A549 treated with AZD2906 at 1 μM for 4 hours (cell line): ENCODE measurements at places on chromosomes 5 and 9. TPM values are rescaled to one million over a fixed set of nuclear protein-coding genes. Genes with fewer than 3 reads are reported as not detected.

The C9orf153 gene
- total RNA-seq: 0.05 to 0.39 TPM (median 0.20 TPM) in 4 of 5 replicates, not detected in the other

The INSL4 gene
- total RNA-seq: 14.4 to 17.2 TPM (median 16.2 TPM) in 5 replicates

The CATSPER3 gene
- total RNA-seq: 0.15 to 0.49 TPM (median 0.39 TPM) in 5 replicates

The ASS1 gene
- 19.0 to 23.4 TPM (median 21.5 TPM) in 5 replicates for total RNA-seq

The CFAP77 gene
- 0.05 to 0.33 TPM (median 0.15 TPM) in 5 replicates for total RNA-seq

The C9orf152 gene
- total RNA-seq: 0.17 to 0.33 TPM (median 0.19 TPM) in 5 replicates

The C5orf52 gene
- not detected in 5 replicates for total RNA-seq

The GAPVD1 gene
- 11.1 to 16.4 TPM (median 14.1 TPM) in 5 replicates for total RNA-seq

The IL4 gene
- not detected in 5 replicates for total RNA-seq

The WNT8A gene
- not detected in 5 replicates for total RNA-seq

The SLC34A3 gene
- 0.03 to 0.15 TPM (median 0.10 TPM) in 4 of 5 replicates, not detected in the other for total RNA-seq

The ALDOB gene
- not detected in 5 replicates for total RNA-seq

The CDX1 gene
- total RNA-seq: 0.06 to 0.07 TPM in 2 of 5 replicates, not detected in the others

The TMEM161B gene
- total RNA-seq: 6.5 to 11.3 TPM (median 8.1 TPM) in 5 replicates

The PRSS3 gene
- total RNA-seq: 8.7 to 11.1 TPM (median 10.8 TPM) in 5 replicates

The GABRA1 gene
- total RNA-seq: not detected in 5 replicates

The C6 gene
- total RNA-seq: not detected in 5 replicates

The SPATA31E1 gene
- 0.01 TPM in 1 of 5 replicates, not detected in the others for total RNA-seq

The PLPP7 gene
- total RNA-seq: 0.11 TPM in 1 of 5 replicates, not detected in the others

The LCN9 gene
- not detected in 5 replicates for total RNA-seq

The GNA14 gene
- total RNA-seq: 0.03 to 0.05 TPM in 2 of 5 replicates, not detected in the others

The CCDC187 gene
- total RNA-seq: 0.01 to 0.03 TPM (median 0.03 TPM) in 3 of 5 replicates, not detected in the others

The DBH gene
- not detected in 5 replicates for total RNA-seq

The TNFSF15 gene
- total RNA-seq: 0.03 to 0.12 TPM (median 0.07 TPM) in 5 replicates

The SPATA31D4 gene
- total RNA-seq: not detected in 5 replicates

The PCDHA13 gene
- 0.03 to 0.06 TPM (median 0.05 TPM) in 5 replicates for total RNA-seq

The TEK gene
- 0.11 to 0.19 TPM (median 0.15 TPM) in 5 replicates for total RNA-seq

The IFNA2 gene
- total RNA-seq: not detected in 5 replicates

The HAPLN1 gene
- total RNA-seq: not detected in 5 replicates

The WNK2 gene
- 4.2 to 7.8 TPM (median 6.0 TPM) in 5 replicates for total RNA-seq

The IGIP gene
- total RNA-seq: 0.72 to 1.0 TPM (median 0.89 TPM) in 5 replicates

The PROB1 gene
- total RNA-seq: 0.16 to 0.24 TPM (median 0.19 TPM) in 5 replicates

The PCDHB4 gene
- total RNA-seq: 0.03 to 0.12 TPM (median 0.06 TPM) in 5 replicates

The NRG2 gene
- total RNA-seq: 1.8 to 2.5 TPM (median 2.1 TPM) in 5 replicates

The PCDHGA10 gene
- total RNA-seq: 0.02 to 0.03 TPM in 2 of 5 replicates, not detected in the others

The AP3B1 gene
- 24.4 to 30.3 TPM (median 29.9 TPM) in 5 replicates for total RNA-seq

The ZNF367 gene
- 5.3 to 6.2 TPM (median 5.6 TPM) in 5 replicates for total RNA-seq

The ADRA1B gene
- 21.8 to 24.5 TPM (median 23.0 TPM) in 5 replicates for total RNA-seq

The KCNIP1 gene
- not detected in 5 replicates for total RNA-seq

The SMAD5 gene
- total RNA-seq: 20.9 to 29.6 TPM (median 27.3 TPM) in 5 replicates

The TAS2R1 gene
- total RNA-seq: not detected in 5 replicates
